Activated naive CD8-positive, alpha-beta T cell treated with anti-CD3 and anti-CD28 coated beads, Interleukin-2, amount 10 ng/mL, durations not matched to agents 7 days and 5 days (primary cell): ENCODE measurements at places on chromosomes 7 and 10. TPM values are rescaled to one million over a fixed set of nuclear protein-coding genes. Genes with fewer than 3 reads are reported as not detected.
A peak's percentile ranks its signal among the peaks of the same experiment; 100 is the strongest.

- no peak overlapping the region for H3K4me3 ChIP-seq
- H3K36me3 ChIP-seq = peaks cover 2% of the 10 kb centered on the region
- H3K27ac ChIP-seq = no peak overlapping the region
- peaks cover 9% of the 10 kb centered on the region for H3K4me1 ChIP-seq
- H3K27me3 ChIP-seq = peaks cover 5% of the 10 kb centered on the region
These were observed 97.6 kb downstream of the LYZL1 start for GRCh38 chr10:29386342-29386999.

- H3K4me3 ChIP-seq = no peak overlapping the region
- peaks cover 10% of the 10 kb centered on the region for H3K4me1 ChIP-seq
These were observed 221.6 kb downstream of the RPS24 start for GRCh38 chr10:78255214-78255613.

GRCh38 chr10:33813415-33813814 lies 478.9 kb upstream of the NRP1 start:
- H3K27ac ChIP-seq = no peak overlapping the region
- no peaks in the 10 kb centered on the region for H3K4me1 ChIP-seq
- H3K4me3 ChIP-seq = no peak overlapping the region
- H3K36me3 ChIP-seq = no peaks in the 10 kb centered on the region
- DNase-seq = no peak
- H3K27me3 ChIP-seq = no peaks in the 10 kb centered on the region

DNA sequence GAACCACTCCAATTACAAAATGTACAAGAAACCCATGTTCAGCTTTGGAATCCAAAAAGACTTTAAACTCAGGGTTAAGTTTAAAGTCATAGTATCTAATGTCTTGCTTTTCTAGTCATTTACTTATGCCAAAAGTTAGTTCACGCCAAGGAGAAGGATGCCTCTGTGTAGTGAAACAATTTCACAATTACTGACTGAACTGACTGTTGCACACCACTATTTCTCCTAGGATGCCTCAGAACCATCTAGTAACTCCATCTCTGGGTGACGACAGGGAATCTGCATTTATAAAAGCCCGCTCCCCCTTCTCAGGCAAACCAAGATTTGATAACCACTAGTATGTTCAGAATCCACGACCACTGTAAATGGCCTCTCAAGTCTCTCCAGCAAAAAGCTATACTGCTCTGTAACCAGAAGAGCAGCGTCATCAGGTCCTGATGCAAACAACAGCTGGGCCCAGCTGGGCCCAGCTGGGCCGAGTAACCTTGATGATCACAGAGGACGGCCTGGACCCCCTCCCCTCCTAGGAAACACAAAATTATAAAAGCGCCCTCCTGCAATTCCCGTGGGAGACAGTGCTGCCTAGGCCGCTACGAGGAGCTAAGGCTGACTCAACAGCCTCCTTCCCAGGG lies 680 bp upstream of the ADO start:
- peak overlapping the region; percentile 100 for H3K27ac ChIP-seq
- H3K4me3 ChIP-seq = peak overlapping the region; percentile 98
- H3K4me1 ChIP-seq = peaks cover 32% of the 10 kb centered on the region
- H3K27me3 ChIP-seq = peaks cover 20% of the 10 kb centered on the region
- H3K36me3 ChIP-seq = peaks cover 16% of the 10 kb centered on the region

DNA sequence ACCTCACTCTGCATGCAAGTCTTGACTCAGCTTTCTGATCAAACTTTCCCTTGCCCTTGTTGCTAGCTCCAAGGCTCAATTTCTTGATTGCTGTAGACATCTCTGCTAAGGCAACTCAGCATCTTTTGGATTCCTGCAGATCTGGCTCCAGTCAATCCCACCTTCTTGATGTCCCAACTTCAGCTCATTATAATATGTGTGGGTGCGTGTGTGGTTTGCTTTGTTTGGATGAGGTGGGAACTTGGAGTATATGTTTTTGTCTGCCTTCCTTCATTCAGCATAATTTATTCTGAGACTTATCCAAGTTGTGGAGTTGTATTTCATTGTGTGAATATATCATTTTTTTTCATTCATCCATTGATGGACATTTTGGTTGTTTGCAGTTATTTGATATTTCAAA lies 364.8 kb upstream of the IGFBP3 start:
- no peaks in the 10 kb centered on the region for H3K27me3 ChIP-seq
- no peak overlapping the region for H3K4me3 ChIP-seq
- H3K4me1 ChIP-seq = no peaks in the 10 kb centered on the region
- H3K27ac ChIP-seq = no peak overlapping the region

- DNase-seq = no peak
- no peak overlapping the region for H3K27ac ChIP-seq
- peaks cover 12% of the 10 kb centered on the region for H3K36me3 ChIP-seq
These were observed 49.4 kb downstream of the GLRX3 start for GRCh38 chr10:130185591-130185990.

ZNF783 gene
- 22.0 TPM for total RNA-seq

CALML3 gene
- total RNA-seq = not detected

TFEC gene
- 1.1 TPM for total RNA-seq

ELMO1 gene
- total RNA-seq = 78.6 TPM

SLC26A5 gene
- total RNA-seq = 0.25 TPM
